Suppressor macrophage treated with lipopolysaccharide for 4 hours (primary cell): ENCODE measurements at places on chromosomes 6 and 20.

- peak; percentile 83 for DNase-seq
These were observed 174.4 kb upstream of the RIN2 start for GRCh38 chr20:19583532-19584175.

- peak; percentile 79 for DNase-seq
These were observed 36.2 kb downstream of the GNAS start for GRCh38 chr20:58888521-58889333.

DNA sequence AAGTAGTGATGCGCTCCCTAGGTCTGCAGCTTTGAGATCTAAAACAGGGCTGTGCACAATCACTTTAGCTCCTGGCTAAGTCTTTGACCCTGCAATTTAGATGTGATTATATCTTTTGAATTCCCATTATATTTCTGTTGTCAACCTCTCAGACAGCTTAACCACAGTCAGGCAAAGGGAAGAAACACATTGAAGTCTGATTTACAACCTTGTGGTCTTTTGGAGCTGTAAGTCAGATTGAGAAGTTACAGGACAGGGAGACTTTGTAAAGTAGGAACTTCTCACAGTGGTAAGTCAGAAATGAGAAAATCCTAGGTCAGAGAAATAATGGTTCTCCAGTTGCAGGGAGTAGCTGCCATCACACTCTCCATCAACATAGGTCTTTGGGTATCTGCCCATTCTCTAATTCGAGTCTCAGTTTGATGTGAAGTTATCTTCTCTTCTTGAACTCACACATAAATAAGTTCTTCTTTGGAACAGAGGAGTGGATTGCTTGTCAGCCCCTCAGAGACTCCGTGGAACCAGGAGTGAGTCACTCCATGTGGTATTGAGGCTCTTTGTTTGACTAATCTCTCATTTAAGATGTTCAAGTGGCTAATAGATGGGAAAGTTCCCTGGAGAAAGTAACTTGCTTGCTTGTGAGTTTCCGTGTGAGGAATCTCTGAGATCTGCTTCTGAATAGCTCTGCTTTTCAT is 35.0 kb upstream of the SGK1 start:
- peak; percentile 44 for DNase-seq

DNA sequence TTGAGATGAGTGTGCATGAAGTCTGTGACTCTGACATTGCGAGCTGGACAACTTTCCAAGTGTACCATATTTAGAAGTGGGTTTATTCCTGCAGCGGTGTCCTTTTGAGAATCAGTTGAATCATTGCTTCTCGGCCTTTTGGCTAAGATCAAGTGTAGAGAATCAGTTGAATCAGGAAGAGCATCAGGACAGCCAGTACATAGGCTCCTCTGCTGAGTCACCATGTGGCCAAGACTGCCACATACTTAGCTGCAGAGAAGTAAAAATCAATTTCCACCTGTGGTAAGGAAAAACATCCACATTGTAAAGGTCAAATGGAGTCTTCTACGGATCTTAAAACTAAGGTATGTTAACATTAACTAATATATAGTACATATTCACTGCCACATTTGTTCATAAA is 428.4 kb upstream of the MARCKS start:
- DNase-seq, result no peak

- DNase-seq, result no peak
These were observed 5.2 kb upstream of the MMS22L start for GRCh38 chr6:97288188-97288587.

- DNase-seq, result peak; percentile 44
These were observed 36.4 kb upstream of the SLC17A4 start for GRCh38 chr6:25717866-25718740.

- no peak for DNase-seq
These were observed 171.7 kb upstream of the MAN1A1 start for GRCh38 chr6:119521251-119521650.

- DNase-seq, result peak; percentile 37
These were observed 2.5 kb downstream of the SMIM13 start for GRCh38 chr6:11096109-11096508.

DNA sequence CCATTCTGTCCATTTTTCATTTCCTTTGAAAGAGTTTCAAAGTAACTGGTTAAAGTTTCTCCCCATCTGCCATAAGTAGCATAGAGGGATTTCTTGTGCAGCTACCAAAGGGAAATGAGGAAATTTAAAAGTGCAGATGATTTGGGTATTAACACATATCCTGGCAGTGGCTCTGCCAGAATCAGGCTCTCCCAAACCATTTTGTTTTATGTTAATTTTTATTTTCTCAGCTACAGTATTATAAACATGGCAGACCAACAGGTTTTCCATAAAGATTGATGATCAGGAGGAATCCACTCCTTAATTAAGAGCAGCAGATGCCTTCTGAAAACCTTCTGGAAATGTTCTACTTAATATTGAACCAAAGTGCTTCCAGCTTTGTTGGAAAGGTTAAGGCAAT is 13.9 kb downstream of the PLCB4 start:
- no peak for DNase-seq

GRCh38 chr6:160737934-160738333 is 35.9 kb downstream of the PLG start:
- no peak for DNase-seq

- DNase-seq, result no peak
These were observed 309.9 kb downstream of the BMP7 start for GRCh38 chr20:56956534-56956933.

DNA sequence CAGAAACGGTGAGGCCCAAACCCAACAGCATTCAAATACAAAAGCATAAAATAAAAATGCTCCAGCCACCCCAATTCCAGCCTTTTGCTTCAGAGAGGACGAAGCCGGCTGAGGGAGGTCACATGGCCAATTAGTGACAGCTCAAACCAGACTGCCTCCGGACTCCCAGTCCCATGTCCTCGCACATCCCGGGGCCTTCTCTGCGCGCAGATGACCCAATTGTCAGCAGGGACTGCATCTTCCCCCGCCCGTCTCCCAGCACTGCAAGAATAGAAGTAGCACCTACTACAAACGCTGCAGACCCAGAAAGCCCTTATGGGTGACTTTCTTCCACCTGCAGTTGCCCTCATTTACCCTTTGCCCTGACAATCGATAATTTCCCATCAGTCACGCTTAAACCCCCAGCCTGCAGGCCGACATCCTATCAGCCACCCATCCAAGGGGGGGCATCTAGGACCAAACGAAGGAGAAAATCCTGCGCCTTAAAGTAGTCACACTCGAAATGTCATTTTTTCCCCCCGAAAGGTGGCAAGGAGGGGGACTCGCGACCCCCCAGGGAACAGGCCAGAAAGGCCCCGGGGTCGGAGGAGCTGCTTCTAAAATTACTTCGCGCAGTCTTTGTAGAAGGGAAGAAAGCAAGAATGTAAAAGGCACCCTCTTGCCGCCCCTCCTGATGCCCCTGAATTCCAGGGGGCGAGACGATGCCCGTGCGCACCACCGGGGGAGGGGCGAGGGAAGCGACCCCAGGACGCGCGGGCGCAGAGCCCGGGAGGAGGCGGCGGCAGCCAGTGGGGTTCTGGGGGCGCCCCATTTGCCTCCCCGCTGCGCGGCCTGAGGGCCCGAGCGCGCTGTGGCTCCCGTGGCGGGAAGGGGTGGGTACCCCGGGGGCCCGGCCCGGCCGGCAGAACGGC is 792 bp downstream of the SLC23A2 start:
- peak; percentile 81 for DNase-seq

DNA sequence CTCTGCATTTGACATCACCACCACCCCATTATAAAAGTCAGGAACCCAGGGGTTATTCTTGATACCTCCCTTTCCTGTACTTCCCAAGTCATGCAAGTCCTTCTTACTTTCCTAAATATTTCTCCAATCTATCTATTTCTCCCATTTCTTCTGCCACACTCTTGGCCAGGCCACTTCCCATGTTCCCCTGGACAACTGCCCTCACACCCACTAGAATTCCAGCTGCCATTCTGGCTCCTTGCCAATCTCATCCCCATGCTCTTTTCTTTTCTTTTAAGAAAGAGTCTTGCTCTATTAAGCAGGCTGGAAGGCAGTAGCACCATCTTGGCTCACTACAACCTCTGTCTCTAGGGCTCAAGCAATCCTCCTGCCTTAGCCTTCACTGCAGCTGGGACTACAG is 15.2 kb downstream of the DEFB132 start:
- no peak for DNase-seq

DNA sequence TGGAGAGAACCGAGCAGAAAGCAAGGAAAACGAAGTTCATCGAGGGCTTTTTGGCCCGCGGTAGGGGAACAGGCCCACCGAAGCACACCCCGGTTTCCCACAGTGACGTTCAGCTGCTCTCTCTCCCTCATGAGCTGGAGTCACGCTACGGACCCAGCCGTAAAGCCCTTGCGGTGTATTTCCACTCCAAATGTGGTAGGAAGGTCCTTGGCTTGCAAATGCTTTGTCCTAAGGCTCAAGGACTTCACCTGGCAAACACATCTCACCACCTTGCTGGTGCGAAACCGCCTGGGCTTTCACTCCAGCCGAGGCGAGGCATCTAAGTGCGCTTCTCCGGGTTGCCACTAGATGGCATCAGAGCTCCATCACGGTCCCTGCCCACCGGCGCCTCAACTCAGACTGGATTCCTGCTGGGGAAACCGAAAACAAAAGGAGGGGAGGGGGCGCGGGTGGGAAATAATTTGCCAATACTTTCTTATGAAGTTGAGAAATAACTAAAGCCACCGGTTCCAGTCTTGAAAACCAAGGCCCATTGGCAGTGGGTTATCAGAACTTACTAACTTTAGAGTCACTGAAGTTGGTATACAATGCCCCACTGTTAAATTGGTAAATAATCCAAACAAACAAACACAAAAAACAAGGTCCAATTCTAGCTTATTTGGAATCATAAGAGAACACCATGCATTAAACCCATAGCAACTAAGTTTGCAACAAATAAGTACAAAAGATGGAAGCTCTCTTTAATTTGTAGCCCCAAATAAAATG is 13.4 kb upstream of the FOXC1 start:
- DNase-seq, result peak; percentile 71

DNA sequence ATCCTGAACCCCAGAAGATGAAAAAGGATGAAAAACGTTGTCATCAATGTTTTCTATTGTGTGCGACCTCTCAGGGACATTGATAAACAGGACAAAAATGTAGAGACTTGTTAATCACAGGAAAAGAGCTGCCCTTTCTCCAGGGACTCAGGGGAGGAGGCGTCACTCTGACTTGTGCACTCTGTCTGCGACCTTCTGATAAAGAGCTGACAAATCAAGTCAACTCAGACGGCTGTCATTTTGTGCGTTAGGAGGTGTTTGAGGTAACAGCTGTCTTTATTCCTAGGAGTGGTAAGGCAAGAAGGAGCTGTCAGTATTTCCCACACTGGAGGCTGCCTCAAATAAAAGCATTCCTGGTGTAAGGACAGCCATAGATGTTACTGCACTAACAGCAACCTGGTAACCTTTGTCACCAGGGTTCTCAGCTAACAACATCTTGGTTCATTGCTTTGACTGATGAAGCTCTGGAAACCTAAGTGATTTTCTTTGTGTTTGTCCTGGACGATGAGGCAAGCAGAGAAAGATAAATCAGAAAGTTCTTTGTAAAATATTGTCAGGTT is 38.6 kb upstream of the NXT1 start:
- DNase-seq, result no peak

DNA sequence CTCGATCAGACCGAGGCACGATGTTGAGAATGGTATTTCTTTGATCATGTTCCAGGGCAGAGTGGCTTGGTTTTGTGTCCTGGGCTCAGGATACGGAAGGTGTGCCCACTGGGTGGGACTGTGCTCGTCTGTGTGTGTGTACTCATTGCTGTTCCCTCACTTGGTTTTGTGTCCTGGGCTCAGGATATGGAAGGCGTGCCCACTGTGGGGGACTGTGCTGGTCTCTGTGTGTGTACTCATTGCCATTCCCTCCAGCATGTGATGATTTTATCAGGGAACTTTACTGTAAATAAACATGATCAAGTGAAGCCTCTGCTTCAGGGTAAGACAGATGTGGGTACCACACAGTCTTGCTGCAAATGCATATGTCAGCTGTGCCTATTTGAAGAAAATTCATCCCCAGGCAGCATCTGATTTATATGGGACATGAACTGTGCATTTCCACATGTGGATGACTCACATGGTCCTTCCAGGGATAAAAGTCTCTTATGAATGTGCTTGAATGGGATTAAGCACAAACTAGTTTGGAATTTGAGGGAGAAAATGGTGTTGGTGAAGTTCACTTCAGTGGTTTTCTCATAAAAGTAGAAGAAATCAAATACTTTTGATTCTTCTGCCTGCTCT is 274.3 kb downstream of the QKI start:
- DNase-seq, result no peak

DNA sequence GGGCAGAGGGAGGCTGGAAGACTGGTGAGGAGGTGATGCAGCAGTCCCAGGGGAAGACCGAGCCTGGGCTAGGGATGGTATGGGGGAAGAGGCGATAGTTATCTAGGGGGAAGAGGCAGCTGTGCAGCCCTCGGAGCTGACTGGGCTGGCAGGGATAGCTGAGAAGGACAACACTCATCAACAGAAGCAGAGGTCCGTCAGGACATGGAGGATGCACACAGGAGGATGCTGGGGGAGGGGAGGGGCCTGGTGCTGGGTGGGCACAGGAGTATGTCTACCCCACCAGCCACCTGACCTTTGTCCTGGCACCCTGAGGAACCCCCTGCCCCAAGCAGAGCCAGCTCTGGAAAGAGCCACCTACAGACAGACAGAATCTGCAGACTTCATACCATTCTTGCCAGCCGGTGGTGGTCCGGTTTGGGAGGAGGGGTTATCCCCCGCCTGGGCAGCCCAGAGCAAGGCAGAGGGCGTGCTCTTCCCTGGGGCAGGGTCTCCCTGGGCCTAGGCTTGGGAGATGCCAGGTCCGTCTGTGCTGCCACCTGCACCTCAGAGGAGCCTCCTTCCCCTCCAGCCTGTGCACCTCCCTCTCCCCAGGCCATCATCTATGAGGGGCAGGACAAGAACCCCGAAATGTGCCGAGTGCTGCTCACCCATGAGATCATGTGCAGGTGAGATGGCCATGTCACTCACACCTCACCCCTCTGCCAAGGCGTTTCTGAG is 14.9 kb downstream of the EBF4 start:
- no peak for DNase-seq

- DNase-seq, result peak; percentile 14
These were observed 5.9 kb downstream of the SMAP1 start for GRCh38 chr6:70673601-70674000.

DNA sequence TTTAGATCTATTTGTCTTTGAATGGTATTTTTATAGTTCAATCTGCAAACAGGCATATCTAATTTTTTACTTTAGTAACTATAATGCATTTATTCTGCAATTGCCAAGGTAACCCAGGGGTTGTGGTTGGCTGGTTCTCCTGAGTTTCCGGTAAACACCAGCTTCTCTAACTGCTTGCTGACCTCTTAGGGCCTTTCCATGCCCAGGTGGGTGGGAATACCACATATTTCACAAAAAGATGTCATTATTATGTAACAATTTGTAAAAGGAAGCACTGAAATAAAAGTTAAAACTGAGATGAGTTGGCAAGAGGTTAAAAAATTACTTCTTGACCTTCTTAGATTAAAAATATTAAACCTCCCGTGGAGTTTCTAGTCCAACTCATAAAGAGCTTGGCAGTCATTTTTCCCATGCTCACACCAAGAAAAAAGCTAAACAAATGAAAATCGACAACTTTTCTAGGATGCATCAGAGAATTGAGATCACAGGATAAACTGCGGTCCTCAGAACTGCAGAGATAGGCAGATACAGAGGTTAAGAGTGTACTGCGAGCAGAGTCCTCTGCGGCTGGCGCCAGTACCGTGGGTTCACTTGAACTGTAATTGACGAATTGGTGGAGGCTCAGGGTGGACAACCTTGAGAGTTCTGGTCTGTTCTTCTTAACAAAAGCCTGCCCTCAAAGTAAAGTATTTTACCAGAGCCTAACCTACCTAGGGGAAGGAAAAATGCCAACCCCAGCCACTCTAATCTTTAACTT is 2.2 kb upstream of the VNN1 start:
- no peak for DNase-seq

- DNase-seq, result no peak
These were observed 161.2 kb downstream of the SYNDIG1 start for GRCh38 chr20:24630486-24631172.

- no peak for DNase-seq
These were observed 109.7 kb downstream of the LRFN2 start for GRCh38 chr6:40477246-40478126.
